Pancreas (tissue), 10 donors: ENCODE measurements at places on chromosomes 5 and 9. TPM values are rescaled to one million over a fixed set of nuclear protein-coding genes. Genes with fewer than 3 reads are reported as not detected.

PPP2R2B gene
- total RNA-seq, result 0.69 TPM

KCNV2 gene
- not detected for total RNA-seq

MAMDC2 gene
- total RNA-seq, result 1.1 TPM

IL3 gene
- total RNA-seq, result not detected

CDKN2A gene
- 1.6 TPM for total RNA-seq

SLC45A2 gene
- total RNA-seq, result not detected

ARSI gene
- total RNA-seq, result 0.63 TPM

SMIM3 gene
- total RNA-seq, result 13.1 TPM
